EH (cell line): ENCODE measurements at places on chromosomes 7 and 10.

DNA sequence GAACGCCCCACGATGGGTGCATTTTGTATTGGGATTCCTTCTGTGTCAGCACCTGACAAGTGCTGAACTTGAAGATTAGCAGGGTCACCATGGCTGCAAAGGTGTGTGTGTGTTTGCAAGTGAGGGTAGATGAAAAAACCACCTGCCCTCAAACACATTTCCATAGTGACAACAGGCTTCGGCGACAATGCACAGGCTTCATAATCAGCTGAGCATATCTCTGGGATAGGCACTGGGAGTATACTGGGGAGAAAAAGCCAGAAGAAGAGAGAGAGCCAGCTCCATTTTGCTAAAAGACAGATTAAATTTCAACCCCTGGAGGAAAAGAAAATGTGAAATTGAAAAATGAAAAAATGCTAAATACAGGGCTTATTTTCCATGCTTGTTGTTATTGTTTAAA lies 656.1 kb downstream of the INHBA start:
- no peak for DNase-seq

DNA sequence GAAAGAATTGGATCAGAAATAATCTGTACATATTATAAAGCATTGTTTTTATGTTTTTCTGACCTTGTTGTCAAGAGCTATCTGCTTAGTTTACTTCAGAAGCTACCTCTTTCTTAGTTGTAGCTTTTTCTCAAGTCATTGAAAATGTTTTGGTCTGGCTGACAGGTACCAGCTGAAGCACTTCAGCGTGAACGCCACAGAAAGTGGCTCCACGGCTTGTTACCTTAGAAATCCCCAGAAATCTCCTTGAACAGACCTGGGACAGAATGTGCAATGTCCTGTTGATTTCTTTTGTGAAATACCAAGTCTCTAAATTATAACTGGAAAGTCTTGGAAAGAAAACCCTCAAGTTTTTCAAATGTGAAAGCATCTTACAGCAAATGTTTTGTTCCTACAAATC lies 96.8 kb downstream of the ZMYND11 start:
- DNase-seq = no peak

- no peak for DNase-seq
These were observed 181.1 kb upstream of the ASAH2 start for GRCh38 chr10:50432211-50433009.

DNA sequence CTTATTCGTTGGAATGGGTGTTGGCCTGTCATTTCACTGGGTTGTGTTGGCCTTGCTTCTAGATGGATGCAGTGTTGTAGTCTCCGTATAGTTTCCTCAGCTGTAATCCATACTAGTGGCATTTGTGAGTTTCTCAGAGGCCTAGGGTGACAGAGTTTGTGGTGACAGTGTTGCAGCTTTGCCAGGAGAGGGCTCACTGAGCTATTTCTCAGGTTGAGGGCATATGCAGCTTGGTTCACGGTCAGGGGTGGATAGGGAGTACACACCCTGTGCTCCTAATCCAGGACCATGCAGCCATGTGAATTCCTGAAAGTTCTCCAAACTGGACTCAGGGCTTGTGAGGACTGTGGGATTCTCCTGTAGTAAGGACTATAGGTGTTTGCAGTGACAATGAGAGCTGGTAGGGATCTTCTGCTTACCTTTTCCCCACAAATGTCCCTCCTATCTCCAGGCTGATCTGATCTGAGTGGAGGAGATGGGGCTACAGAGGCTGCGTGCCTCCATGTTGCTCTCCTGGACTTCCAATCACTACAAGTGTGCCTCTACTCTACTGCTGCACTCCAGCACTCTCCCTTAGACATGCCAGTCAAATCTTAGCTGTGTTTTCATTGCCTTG lies 229.0 kb downstream of the STK31 start:
- peak; percentile 63 for DNase-seq

GRCh38 chr10:102646610-102647442 lies 2.5 kb downstream of the TRIM8 start:
- no peak for DNase-seq

DNA sequence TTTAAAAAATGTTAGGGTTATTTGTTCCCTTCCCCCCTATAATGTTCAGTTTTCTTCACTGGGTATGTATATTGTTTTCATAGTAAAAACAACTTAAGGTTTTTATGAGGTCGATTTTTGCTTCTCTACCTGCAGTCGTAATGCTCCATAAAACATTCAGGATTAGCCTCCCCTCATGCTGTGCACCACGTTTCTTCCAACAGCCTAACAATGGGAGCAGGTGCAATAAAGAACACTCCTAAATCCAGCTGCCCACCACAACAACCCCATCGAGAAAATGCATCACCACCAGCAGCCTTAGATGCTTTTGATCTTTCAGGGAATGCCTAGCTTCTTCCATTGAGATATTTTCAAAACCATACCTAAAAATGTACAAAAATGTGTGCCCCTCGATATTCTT lies 111.1 kb downstream of the ADAM12 start:
- no peak for DNase-seq

- peak; percentile 82 for DNase-seq
These were observed 33.3 kb downstream of the PKD1L1 start for GRCh38 chr7:47914717-47915615.

DNA sequence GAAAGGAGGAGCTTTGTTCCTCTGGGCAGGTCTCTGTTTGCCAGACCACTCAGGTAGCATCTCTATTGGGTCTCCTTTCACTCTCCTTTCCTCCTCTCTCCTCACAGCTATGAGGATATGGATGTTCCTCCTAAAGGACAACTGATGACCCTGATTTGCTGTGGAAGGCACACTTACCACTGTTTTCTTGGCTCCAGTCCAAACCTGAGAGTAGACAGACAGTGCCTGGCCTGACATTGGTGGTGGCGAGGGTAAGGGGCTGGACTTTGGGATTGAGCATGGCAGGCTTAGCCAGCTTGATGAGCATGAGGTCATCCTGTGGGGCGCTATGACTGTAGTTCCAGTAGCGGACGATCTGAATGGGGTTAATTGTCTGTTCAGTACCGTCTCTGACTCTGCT lies 3.6 kb downstream of the PRSS37 start:
- no peak for DNase-seq

- DNase-seq = peak; percentile 64
These were observed 135.8 kb downstream of the KMT2E start for GRCh38 chr7:105149827-105150226.

GRCh38 chr10:95841661-95842498 lies 65.9 kb upstream of the CC2D2B start:
- peak; percentile 74 for DNase-seq

GRCh38 chr10:77359950-77360520 lies 277.6 kb downstream of the KCNMA1 start:
- DNase-seq = peak; percentile 82

- DNase-seq = no peak
These were observed 2.1 kb downstream of the CLDN15 start for GRCh38 chr7:101235522-101235921.

DNA sequence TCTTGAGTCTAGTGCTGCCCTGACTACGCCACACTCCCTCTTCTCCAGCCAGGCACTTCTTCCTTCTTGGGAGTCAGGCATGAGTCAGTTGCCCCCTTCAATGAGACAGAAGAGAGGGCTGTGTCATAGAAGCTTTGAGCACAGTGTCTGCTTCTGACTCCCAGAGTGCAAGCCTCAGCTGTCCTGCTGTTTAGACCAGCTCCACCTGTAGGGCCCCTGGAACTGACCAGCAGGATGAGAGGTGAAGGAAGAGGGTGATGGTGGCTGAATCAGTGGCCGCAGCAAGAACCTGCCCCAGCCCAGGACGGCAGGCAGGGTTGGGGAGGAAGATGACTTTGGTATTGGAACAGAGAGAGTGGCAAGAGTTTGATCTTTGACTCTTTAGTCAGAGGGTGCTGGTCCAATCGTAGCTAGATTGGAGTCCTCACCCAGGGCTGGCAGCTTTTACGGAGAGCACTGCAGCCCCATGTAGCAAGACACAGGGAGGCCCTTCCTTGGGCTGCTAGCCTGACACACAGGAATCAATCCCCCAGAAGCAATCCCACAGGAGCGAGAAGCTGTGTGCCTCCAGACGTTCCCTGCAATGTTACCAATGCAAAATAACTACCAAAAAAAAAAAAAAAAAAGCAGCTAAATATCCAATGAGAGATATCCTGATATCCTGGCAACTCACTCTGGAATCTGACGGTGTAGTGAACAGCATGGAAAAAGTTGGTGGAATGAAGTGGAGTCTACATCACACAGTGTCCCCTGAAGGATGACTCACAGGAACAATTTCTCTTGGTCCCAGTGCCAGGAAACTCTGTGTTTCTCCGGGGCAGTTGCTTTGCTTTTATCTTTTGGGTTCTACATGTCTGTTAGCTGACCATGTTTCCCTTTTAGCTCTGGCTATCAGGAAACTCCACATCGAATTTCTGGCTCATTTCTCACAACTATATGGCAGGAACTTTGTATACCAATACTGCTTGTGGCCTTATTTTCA lies 6.9 kb downstream of the C10orf62 start:
- DNase-seq = peak; percentile 94

GRCh38 chr10:44863344-44864047 lies 47.6 kb upstream of the TMEM72 start:
- DNase-seq = no peak

DNA sequence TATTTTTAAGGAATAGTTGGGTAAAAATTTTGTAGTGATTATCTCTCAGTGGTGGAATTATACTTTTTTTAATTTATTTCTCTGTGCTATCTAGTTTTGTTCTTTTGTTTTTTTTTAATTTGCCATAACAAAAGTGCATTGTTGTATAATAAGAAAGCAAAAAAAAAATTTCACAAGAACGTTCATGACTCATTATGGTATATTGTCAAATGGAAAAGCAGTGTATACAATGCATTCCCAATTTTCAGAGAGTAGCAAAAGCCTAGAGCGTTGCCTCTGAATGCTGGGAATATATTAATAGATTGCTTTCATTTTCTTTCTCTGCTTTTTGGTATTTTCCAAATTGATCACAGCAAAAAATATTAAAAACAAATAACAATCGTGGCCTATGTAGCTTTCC lies 46.3 kb upstream of the GPAM start:
- no peak for DNase-seq

GRCh38 chr10:86077271-86077670 lies 289.3 kb downstream of the GRID1 start:
- DNase-seq = no peak

DNA sequence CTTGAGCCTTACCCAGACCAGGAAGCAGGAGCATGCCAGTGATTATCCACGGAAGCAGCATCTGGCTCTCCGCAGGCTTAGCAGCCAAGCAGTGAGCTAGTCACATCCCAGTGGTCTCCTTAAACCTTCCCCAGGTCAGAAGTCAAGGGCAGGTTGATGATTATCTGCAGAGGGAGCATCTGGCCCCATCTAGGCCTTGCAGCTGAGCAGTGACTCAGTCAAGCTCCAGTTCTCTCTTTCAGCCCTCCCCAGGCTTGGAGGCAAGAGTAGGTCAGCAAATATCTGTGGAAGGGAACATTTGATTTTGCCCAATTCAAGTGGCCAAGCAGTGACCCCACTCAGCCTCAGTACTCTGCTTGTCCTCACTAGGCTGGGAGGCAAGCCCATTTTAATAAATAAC lies 61.6 kb downstream of the ANKRD7 start:
- no peak for DNase-seq

DNA sequence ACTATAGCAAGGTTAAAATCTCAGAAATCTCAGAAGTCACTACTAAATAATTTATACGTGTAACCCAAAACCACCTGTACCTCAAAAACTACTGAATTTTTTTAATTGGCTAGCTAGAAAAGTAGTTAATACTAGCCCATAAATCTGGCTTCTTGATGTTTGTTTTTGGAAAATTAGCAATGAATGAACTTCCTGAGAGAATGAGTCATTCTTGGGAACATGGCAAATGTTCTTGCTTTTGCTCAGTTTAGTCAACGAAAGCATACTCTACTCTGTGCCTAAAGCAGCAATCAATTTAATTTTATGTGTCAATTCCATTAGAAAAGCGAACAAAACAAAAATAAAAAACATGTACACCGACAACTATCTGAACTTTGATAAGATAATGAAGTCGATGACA lies 69.2 kb downstream of the SEMA3E start:
- DNase-seq = peak; percentile 1

DNA sequence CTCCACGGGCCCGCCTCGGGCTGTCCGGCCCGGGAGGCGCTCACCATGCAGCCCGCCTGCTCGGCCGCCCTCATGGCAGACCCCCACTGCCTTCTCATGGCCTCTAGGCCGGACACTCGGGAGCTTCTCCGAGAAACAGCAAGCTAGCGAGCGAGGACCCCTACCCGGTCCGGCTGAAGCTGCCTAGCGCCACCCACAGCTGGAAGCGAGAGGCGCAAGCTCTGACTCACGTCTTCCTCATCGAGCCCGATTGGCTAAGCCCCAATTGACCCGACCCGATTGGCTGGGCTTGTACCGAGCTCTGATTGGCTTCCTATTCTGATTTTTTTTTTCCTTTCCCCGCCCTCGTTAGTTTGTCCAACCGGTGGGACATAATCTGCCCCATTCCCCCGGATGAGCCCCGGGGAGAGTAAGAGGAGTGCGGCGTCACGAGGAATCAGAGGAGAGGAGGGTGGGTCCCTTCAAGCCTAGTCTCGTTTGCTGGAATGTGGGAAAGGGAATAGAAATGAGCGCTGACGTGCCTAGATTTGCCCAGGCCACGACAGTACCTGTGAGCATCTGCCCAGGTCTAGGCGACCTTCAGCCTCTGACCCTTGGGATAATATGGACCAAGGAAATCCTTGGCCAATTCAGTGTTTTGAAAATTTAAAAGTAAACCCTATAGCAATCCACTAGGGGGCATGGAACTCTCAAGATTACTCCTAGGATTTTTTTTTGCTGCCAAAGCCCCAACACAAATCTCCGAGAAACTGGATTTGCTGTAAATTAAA lies at the start of gene TYSND1:
Gene TYSND1 (minus strand): TSS at position 212 of the 770 bp plus-strand sequence. CDS start 114 bp downstream, at position 98.
- DNase-seq = peak; percentile 98

DNA sequence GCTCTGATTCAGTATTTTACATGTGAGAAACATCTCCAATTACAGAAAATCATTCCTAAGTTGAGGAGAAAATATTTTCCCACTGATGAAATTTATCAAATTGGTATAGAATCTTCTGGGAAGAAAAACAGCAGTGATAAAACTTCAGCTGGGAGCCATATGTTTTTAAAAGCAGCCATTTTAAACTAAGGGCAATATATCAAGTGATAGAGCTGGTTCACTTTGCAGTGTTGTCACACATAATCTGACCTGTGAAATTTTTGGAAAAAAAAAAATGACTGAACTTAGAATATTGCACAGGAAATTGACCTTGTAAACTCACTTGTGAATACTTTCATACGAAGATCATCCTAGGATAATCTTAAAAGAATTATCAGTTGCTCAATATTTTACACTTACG lies 10.5 kb upstream of the EZH2 start:
- peak; percentile 49 for DNase-seq

GRCh38 chr7:142557971-142558582 lies 191.2 kb upstream of the PRSS1 start:
- DNase-seq = peak; percentile 70
